ENCODE measurements at places on chromosomes 7 and 10. TPM values are rescaled to one million over a fixed set of nuclear protein-coding genes. Genes with fewer than 3 reads are reported as not detected.

TSPAN15 gene
- total RNA-seq: 2.1 TPM

FXYD4 gene
- total RNA-seq: not detected

PDLIM1 gene
- 4.0 TPM for total RNA-seq

UPK3B gene
- 0.32 TPM for total RNA-seq

MKX gene
- total RNA-seq: not detected

NUTM2E gene
- total RNA-seq: not detected

ZNF239 gene
- 4.3 TPM for total RNA-seq

PDGFA gene
- total RNA-seq: 5.0 TPM

EMX2 gene
- total RNA-seq: not detected

TMEM209 gene
- total RNA-seq: 7.6 TPM

ENKUR gene
- 0.16 TPM for total RNA-seq

SYT15 gene
- total RNA-seq: under 0.01 TPM

FAM25A gene
- not detected for total RNA-seq

LRRC17 gene
- total RNA-seq: 381 TPM

CLDN4 gene
- total RNA-seq: 0.43 TPM

SBDS gene
- total RNA-seq: 63.7 TPM

VIPR2 gene
- total RNA-seq: not detected

LAMTOR4 gene
- 148 TPM for total RNA-seq

EIF3B gene
- 123 TPM for total RNA-seq

KCNH2 gene
- total RNA-seq: 0.17 TPM

EPHB6 gene
- total RNA-seq: under 0.01 TPM

SOSTDC1 gene
- not detected for total RNA-seq

TRPV5 gene
- total RNA-seq: not detected

TMEM176A gene
- not detected for total RNA-seq

DRGX gene
- total RNA-seq: not detected

CYP3A7 gene
- total RNA-seq: 1.1 TPM

ATE1 gene
- total RNA-seq: 16.1 TPM
